ENCODE measurements at places on chromosomes 6 and 20.

GRCh38 chr20:63955827-63956663 is at the start of gene UCKL1:
Gene UCKL1 (minus strand): TSS chr20:63956416. CDS start chr20:63956372, 44 bp downstream.
- peak; percentile 59 for DNase-seq

- no peak for DNase-seq
Observed at GRCh38 chr6:83853178-83854000, at the start of gene RIPPLY2. Gene RIPPLY2 (plus strand): TSS chr6:83853360. CDS start chr6:83853417, 57 bp downstream.

DNA sequence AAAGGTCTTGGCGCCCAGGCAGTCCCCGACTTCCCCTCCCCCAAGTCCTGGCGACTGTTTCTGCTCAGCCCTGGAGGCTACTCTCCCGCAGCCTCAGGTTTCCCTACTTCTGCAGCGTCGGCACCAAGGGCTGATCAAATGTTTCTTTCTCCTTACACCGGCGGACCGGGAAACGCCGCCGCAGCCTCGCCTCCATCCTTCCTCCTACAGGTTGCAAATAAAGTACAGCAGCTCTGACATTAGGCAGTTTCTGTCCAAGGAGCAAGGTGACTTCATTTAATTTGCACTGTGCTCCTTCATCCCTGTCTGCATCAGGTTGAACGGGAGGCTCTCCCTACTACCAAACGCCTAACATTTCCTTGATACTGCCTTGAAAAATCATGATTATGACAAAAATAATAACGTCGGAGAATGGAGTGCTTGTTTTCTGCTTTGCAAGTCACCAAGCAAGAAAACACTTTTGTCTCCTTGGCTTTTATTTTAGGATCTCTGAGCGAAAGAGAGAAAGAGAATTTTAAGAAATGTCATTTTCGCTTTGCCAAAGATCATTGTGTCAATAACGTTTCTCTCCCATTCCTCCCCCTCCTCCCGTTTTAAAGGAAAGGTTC is 1.0 kb downstream of the CLIC5 start:
- no peak for DNase-seq

- no peak for DNase-seq
Observed at GRCh38 chr6:108561742-108562502, 1.2 kb downstream of the FOXO3 start.

DNA sequence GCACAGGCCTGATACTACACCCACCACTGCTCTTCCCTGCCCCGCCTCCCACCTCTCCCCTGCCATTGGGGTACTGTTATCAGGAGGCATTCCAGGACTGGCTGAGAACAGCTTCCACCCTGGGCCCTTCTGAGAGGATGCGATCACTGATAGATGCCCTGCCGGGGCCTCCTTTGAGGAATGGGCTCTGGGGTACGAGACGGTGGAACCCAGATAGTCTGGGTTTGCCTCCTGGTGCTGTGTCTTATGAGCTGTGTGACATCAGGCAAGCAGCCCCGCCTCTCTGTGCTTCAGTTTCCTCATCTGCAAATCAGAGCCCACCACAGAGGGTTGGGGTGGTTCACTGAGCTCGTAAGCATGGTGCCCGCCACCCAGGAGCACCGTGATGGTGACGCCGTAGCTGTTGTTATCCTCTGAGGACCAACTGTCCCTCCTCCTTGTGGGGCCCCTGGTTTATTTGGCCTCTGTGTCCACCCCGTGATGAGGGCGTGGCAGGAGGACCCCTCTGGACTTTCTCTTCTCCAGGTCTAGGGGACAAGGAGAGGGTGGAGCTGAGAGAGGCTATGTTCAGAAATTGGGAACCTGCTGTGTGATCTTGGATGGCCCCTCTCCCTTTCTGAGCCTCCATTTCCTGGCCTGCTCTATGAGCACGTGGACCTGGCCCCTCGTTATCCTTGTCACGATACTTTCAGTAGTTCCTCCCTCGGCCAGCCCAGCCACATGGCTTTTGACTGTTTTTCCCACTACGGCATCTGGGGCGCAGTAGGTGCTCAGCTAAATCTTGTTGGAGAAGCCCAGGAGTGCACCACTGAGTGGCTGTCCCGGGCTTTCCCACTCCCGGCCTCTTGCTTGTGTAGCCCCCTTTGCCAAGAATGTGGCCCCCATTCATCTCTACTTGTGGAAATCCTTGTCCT is 18.3 kb downstream of the SRC start:
- no peak for DNase-seq

GRCh38 chr6:84601366-84601765 is 163.0 kb downstream of the TBX18 start:
- DNase-seq: no peak

DNA sequence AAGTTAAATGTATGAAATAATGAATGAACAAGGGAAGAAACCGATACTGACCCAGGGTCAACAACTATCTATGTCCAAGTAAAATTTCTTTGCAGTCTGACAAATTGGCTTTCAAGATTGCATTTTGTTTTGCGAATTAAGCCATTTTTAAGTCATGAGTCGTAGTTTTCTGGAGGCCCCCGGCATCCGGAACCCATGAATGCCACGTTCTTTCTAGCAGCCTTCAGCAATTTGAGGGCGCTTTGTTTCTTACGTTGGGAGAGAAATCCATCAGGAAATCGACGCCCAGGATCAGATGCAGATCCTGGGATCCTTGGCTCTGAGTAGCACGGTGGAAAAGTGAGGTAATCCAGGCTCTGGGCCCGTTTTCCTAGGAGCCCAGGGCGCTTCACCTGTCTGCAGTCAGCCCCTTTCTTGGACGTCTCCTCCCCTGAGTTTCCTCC is 309 bp upstream of the ABRACL start:
- DNase-seq: no peak

GRCh38 chr20:668050-668449 is 7.6 kb downstream of the SCRT2 start:
- no peak for DNase-seq

- no peak for DNase-seq
Observed at GRCh38 chr20:25624500-25624939, 706 bp upstream of the NANP start.

- no peak for DNase-seq
Observed at GRCh38 chr6:115570331-115570730, 490.4 kb downstream of the FRK start.

DNA sequence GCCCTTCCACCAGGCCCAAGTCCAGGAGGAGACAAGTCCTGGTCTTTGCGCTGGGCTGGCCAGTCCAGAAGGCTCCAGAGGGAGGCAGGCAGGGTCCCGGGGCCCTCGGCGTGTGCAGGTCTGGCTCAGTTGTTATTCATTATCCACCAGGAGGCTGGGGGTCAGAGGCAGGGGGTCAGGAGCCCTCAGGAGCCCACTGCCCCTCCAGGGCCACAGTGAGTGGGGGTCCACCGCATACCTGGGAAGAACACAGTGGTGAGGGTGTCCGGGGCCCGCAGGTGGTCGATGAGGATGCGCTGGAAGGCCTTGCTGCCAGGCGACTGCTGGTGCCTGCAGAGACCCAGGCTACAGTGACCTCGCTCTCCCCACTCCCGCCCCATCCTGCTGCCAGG is 4.4 kb upstream of the C20orf144 start:
- DNase-seq: no peak

DNA sequence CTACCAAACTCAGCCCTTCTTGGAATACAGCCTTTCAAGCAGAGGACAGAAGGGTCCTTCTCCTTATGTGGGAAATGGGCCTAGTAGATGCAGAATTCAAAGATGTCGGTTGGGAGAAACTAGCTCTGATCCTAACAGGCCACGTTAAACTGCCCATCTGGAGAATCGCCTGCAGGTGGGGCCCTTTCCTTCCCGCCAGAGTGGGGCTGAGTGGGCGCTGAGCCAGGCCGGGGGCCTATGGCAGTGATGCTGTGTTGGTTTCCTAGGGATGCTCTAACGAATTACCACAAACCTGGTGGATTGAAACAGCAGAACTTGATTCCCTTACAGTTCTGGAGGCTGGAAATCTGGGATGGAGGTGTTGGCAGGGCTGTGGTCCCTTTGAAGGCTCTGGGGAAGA is 9.1 kb downstream of the MAPK13 start:
- DNase-seq: no peak

DNA sequence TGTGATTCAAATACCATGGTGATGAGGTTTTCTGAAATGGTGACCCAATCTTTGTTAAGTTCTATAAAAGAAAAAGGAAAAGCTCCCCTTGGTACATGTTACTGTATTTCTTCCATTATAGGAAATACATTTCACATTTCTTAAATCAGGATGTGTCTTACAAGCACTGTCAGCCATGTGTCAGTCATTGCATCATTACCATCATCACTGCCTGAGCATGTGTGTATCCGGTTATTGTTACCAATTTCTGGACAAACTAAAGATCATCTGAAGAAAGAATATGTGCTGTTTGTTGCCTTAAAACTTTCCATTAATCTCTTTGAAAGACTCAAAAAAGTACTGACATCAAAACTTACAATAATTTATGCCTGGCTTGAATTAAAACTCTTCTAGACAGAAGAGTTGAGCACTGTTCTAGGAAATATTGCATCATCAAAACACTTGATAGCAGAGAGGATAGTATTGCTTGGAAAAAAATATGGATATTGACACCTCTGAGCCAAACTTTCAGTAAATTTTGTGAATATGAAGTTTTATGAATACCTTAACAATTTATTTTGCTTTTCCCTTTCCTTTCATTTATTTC is 7.1 kb upstream of the TSPYL1 start:
- DNase-seq: no peak

GRCh38 chr6:47376930-47377329 is 67.2 kb upstream of the TNFRSF21 start:
- DNase-seq: no peak

DNA sequence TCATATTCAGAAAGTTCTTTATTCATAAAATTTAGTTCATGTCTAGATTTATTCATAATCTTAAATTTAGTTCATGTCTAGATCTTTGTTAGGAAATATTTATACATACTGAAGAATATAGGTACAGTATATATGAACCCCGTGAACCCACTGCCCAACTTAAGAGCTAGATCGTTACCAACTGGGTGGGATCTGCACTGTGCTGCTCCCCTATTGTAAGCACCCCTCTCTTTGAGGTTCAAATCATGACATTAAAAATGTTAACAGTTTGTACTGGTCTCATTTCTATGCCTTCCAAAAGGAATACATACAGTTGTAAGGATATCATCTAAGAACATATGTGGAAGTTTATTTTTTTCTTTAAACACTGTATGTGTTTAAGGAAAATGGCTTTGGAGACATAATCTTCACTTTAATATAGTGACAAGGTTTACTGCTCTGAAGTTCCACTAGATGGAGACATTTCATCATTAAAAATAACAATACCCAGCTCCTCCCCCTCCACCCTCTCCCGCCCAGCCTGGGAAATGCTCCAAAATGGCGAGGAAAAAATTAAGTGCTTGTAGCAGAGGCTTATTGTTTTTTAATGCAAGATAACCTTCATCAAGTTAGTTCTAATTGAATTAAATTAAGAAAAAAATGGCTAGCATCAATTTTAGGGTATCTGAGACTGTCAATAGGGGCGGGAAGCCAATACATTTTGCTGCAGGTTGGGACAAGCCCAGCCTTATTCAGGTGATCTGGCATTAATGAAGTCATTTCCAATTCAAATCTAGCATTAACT is 104.1 kb upstream of the TRAF3IP2 start:
- DNase-seq: peak; percentile 55

GRCh38 chr6:74604279-74604678 is 601.6 kb downstream of the COL12A1 start:
- no peak for DNase-seq

GRCh38 chr6:13212096-13212495 is 116.2 kb downstream of the TBC1D7 start:
- no peak for DNase-seq

DNA sequence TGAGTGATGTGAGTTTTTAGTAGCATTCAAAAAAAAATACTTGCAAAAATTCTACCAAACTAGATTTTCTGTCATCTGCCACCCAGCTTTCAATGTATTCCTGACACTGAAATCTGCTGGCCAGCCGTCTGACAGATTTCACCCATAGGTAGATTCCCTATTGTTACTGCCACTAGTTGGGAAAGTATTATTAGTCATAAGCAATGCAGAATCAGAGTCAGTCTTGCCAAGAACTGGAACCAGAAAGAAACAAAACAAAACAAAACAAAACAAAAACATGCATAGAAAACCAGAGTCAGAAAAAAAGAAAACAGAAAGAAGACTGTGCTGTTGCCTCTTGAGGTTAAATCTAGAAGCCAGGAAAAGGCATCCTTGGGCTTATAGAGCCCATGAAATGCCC is 293.1 kb upstream of the KCNQ5 start:
- DNase-seq: no peak

- DNase-seq: no peak
Observed at GRCh38 chr6:43825187-43826115, 55.4 kb downstream of the VEGFA start.

DNA sequence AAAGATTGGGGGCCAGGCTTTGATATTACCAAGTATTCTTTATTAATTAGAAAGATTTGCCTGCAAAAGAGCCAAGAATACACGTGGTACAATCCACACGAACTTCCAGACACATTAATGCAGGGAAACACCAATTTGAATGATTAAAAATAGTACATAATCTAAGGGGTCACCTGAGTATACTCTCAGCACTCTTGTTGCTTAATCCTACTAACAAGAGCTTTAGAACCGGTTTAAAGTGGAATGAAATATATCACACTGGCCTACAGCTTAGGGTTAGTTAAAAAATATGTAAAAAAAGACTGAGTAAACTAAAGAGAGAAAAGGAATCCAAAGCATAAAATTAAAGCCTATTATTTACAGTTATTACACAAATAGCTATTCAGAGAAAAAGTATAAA is 49.0 kb downstream of the COL9A1 start:
- no peak for DNase-seq

DNA sequence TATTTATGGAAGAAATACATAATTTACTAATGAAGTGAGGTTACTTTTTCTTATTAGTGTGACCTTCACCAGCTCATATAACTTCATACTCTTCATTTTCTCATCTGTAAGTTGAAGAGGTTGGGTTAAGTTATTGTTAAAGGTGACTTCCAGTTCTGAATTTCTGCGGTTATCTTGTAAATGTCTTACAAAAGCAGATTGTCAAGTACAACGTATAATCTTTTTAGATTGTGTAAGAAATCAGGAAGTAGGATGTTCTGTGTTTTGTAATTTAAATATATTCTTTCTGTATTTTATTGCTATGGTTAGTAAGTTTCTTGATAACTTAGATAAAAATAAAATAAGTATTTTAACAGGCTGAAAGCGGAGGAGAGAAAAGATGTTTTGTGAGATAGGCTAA is 12.0 kb downstream of the WTAP start:
- DNase-seq: no peak

GRCh38 chr6:84220809-84221409 is 6.5 kb downstream of the CEP162 start:
- no peak for DNase-seq

GRCh38 chr20:16392346-16392745 is 180.9 kb downstream of the KIF16B start:
- no peak for DNase-seq

DNA sequence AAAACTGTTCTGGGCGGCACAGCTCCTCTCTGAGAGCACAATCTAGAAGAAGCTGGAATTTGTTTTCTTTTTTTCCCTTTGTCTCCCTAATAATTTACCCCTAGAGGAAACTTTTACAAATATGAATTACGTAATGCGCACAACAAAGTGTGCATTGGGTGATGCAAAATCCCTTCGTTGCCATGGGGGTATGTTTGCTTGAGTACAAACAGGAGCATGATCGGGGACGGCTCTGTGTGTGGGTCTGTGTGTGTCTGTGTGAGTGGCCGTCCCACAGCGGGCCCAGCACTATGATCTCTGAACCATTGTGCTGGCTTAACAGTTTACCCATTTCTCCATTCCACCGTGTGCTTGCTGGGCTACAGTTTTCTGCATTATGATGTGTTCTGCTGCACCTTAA is 278.2 kb downstream of the CDC5L start:
- DNase-seq: no peak

Measured in NCI-H1436 treated with DMSO at 0.1 percent for 48 hours (cell line).